T-helper 1 cell treated with Interleukin-12 subunit alpha and Interleukin-12 subunit beta and Interleukin-4 antibody, amounts not matched to agents 30 ng/mL and 1 ng/mL, for 36 hours (primary cell): ENCODE measurements at places on chromosomes 2 and 18. TPM values are rescaled to one million over a fixed set of nuclear protein-coding genes. Genes with fewer than 3 reads are reported as not detected.

Gene ERICH2
- total RNA-seq: not detected in 2 replicates

Gene AMER3
- total RNA-seq: not detected in 2 replicates

Gene LRPPRC
- total RNA-seq: 88.0 and 89.9 TPM in 2 replicates

Gene GYPC
- 113 and 120 TPM in 2 replicates for total RNA-seq

Gene SEPTIN10
- total RNA-seq: 0.22 and 0.68 TPM in 2 replicates

Gene CTNNA2
- not detected in 2 replicates for total RNA-seq

Gene MBP
- 90.8 and 92.0 TPM in 2 replicates for total RNA-seq

Gene UGT1A3
- not detected in 2 replicates for total RNA-seq

Gene SKOR2
- total RNA-seq: not detected in 2 replicates

Gene FNDC4
- not detected in 2 replicates for total RNA-seq

Gene IL36B
- not detected in 2 replicates for total RNA-seq

Gene GATA6
- not detected in 2 replicates for total RNA-seq

Gene ARHGAP28
- not detected in 2 replicates for total RNA-seq

Gene ESPNL
- 0.15 and 0.17 TPM in 2 replicates for total RNA-seq

Gene CFC1
- total RNA-seq: not detected in 2 replicates

Gene GULP1
- total RNA-seq: not detected in 2 replicates
